ENCODE measurements at places on chromosomes 5 and 9.
A peak's percentile ranks its signal among the peaks of the same experiment; 100 is the strongest.

DNA sequence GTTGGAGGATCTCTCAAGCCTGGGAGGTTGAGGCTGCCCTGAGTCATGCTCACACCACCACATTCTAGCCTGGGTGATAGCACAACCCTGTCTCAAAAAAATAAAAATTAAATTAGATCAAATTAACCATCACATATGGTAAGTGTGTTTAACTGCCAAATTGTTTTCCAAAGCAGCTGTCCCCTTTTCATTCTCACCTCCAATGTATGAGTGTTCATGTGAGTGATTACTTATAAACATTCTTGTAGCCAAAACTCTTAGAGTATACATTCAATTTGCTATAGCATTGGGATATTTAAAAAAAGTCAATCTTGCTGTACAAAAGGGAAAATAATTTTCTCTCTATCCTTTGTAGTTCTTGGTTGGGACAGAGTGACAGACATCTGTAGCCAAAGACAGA lies 53.4 kb upstream of the SNAPC3 start:
- DNase-seq, result no peak

DNA sequence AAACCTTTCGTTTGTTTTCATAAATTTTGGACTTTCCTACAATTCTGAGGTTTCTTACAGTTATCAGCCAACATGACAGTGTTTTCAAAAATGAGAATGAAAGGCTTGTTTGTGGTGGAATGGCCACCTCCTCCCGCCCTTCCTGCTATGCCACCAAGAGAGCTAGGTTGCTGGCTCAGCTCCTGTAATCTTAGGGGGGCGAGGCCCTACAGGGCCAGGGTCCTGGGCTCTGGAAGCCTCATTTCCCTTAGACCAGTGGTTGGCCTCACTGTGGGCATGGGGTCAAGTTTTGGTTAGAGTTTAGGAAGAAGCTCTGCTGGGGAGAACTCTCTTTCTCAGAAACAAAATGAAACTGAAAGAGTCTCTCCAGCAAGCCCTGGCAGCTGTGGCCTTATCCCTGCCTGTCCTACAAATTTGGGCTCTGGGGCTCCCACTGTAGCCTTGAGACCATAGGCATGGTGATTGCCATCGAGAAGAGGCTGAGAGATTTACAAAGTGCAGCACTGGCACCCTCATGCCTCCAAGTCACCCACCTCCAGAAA lies 66.2 kb downstream of the IRX1 start:
- no peak for DNase-seq

DNA sequence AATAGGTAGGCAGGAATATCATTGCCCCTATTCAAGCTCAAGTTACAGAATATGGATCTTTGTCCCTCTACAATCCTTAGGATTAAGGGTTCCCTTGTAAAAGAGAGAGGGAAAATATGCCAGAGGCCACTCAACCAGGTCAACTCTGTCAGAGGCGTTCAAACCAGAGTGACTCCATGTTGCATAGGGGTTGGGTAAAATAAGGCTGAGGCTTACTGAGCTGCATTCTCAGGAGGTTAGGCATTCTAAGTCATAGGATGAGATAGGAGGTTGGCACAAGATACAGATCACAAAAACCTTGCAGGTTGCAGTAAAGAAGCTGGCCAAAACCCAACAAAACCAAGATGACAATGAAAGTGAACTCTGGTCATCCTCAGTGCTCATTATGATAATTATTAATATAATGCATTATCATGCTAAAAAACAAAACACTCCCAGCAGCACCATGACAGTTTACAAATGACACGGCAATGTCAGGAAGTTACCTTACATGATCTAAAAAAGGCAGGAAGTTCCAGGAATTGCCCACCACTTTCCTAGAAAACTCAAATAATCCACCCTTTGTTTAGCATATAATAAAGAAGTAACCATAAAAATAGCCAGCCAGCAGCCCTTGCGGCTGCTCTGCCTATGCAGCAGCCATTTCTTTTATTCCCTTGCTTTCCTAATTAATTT lies 64.8 kb downstream of the ERP44 start:
- no peak for DNase-seq

DNA sequence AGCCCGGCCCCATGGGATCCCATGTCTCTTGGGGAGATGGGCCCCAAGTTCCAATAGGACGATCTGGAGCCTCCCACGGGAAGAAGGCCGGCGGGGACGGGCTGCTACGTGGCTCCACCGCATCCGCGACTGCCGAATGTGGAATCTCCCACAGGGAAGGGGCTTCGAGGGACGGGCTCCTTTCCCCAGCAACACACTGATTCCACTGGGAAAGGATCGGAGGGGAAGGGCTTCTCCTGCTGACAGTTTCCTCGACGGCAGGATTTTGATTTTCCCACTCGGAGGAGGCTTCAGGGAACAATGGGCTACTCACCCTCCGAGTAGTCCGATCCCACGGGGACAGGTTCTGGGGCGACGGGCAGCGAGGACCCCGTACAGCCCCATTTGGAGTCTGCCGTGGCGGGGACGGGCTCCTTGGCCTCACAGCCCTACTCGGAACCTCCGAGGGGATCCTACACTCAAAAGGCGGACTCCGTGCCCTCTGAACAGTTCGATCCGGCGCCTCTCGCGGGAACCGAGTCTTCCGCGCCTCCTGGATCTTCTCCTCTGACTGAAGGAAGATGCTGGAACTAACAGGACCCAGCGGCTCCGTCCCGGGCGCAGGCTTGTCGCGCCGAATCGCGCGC lies 1.3 kb downstream of the PROB1 start:
- no peak for DNase-seq

- no peak for DNase-seq
Measured at GRCh38 chr5:103005276-103005675, 114.7 kb downstream of the GIN1 start.

- DNase-seq, result no peak
Measured at GRCh38 chr5:540071-540905, 16.0 kb upstream of the SLC9A3 start.

DNA sequence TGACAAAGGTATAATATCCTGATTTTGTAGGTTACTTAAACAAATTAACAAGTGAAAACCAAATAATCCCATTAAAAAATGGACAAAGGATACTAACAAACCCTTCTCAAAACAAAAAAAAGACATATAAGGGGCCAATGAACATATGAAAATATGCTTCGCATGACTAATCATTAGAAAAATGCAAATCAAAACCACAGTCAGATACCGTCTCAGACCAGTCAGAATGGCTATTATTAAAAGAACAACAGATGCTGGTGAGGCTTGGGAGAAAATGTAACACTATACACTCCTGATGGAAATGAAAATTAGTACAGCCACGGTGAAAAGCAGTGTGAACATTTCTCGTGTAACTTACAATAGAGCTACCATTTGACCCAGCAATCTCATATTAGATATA lies 1542.2 kb upstream of the CDH9 start:
- no peak for DNase-seq

DNA sequence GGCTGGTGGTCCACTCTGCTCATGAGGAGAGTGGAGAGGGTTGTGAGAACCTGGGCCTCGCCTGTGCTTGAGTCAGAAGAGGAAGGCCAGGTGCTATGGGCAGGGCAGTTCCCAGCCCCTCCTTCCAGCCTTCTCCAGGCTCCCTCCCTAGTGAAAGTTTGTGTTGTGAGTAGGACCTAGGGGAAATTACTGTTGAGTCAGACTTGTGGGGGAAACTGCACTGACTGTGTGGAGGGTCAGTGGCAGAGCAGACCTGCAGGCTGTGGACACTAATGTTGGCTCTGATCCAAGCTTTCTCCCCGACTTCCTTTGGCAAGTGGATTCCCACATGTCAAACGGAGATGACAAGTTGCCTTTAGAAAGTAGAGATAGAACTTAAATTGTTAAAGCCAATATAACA lies 102.6 kb downstream of the ARHGAP26 start:
- no peak for DNase-seq

GRCh38 chr5:53071298-53071697 lies 38.3 kb downstream of the MOCS2 start:
- DNase-seq, result no peak

GRCh38 chr5:36371366-36371765 lies 69.7 kb upstream of the RANBP3L start:
- DNase-seq, result no peak

GRCh38 chr9:127562841-127563401 lies 49.2 kb upstream of the STXBP1 start:
- no peak for DNase-seq

- no peak for DNase-seq
Measured at GRCh38 chr9:90547896-90548295, 94.7 kb downstream of the DIRAS2 start.

DNA sequence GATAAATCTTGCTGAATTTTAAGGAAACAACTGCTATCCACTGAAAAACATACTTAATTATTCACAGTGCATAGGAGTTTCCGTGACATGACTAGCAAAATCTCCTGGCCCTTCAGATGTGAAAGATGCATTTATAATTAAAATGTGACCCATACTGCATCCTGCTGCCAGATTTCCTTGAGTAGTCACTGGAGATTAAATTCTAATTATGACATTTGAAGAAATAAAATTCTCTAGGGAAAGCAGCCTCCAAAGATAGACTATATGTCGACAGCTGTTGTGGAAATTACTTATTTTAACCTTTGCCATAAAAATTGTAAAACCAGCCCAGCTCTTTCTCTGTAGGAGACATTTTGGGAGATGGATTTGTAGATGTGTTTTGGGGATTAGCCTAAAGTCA lies 193.6 kb upstream of the SMC2 start:
- no peak for DNase-seq

GRCh38 chr5:149860801-149861322 lies 83.7 kb downstream of the PDE6A start:
- DNase-seq, result no peak

DNA sequence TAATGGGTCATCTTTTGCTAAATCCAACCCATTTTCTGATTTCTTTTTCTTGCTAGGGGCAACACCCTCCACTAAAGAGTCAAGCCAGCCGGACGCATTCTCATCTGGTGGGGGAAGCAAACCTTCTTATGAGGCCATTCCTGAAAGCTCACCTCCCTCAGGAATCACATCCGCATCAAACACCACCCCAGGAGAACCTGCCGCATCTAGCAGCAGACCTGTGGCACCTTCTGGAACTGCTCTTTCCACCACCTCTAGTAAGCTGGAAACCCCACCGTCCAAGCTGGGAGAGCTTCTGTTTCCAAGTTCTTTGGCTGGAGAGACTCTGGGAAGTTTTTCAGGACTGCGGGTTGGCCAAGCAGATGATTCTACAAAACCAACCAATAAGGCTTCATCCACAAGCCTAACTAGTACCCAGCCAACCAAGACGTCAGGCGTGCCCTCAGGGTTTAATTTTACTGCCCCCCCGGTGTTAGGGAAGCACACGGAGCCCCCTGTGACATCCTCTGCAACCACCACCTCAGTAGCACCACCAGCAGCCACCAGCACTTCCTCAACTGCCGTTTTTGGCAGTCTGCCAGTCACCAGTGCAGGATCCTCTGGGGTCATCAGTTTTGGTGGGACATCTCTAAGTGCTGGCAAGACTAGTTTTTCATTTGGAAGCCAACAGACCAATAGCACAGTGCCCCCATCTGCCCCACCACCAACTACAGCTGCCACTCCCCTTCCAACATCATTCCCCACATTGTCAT lies 72.0 kb downstream of the NUP214 start:
- DNase-seq, result no peak

DNA sequence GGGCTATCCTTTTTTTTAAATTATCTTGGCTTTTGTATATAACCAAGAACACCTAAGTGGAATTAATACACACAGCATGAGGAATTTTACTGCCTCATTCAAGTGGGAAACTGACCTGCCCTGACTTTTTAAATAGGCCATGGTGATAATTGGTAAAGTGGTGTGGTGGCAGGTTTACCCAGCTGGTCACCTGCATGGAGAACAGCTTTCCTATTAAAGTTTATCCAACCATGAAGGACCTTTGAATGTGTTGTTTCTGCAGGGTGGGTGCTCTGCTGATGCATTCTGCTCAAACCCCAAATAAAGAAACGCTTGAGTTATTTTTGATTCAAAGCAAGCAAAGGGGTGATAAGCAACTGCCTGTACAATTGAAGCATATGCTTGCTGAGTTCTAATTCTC lies 261.0 kb upstream of the GRIN3A start:
- peak; percentile 81 for DNase-seq

DNA sequence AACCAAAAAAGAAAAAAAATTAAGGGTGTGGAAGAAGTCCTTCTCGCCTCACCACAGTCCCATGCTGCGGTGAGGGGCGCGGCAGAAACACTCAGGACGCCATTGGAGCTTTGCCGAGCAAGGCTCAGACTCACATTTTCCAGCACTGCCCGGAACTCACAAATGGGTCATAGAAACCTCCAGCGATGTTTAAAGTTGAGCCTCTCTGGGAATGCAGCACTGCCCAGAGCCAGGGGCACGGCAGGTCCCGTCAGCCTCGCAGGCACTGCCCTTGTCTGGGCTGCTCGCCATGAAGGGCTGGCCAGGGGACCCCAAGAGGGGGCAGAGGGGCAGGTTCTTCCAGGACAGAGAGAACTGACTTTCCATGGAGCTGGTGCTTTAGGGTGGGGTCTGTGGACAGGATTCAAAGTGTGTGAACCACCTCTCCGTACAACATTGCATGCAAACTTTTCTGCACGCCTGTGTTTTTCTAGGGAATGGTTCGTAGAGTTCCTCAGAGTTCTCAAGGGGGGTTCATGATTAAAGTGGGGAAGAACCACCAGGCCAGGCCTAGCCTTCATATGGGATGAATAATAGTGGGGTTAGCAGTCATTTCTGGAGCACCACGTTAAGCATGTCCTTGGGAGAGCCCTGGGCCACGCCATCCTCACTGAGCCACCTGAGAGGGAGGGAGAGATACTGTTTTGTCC lies 38.4 kb downstream of the PRRX2 start:
- no peak for DNase-seq

GRCh38 chr5:40669606-40670390 lies 9.9 kb upstream of the PTGER4 start:
- DNase-seq, result no peak

DNA sequence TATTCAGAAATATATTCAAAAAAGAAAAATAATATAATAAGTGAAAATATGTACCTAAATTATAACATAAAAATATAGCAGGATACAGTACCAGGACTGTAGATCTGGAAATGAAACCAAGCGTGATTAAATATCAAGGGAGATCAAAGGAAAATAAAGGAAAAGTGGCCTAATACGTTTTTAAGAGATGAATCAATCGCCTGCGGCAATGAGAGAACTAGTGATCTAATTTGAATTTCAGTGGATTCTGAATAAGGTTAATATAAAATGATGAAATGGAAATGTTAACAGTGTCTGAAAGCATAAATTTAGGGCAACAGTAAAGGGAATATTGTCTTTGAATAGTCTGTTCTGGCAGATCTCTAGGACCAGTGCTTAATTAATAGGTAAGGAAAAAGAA lies 1761.9 kb upstream of the ACO1 start:
- DNase-seq, result no peak

DNA sequence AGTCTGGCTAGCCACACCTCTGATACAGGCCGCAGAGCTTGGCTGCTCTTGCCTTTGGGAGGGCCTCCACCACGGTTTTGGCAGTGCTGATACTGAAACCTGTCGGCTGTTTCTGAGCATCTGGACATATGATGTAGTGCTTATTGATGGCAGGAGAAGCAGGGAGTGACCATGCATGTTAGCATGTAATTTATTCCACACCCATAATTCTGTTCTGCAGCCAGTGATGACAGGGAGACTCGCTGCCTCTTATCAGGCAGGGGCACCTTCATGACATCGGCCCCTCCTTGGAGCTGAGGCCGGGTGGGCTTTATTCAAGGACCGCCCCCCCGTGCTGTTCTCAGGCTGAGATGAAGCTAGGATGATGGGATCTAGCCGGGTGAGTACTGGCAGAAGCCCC lies 49.0 kb downstream of the OLFM1 start:
- DNase-seq, result no peak

All from NCI-H1092 (cell line).